CD4-positive, alpha-beta T cell treated with Interleukin-15 for 4 hours (primary cell): ENCODE measurements at places on chromosomes 4 and X.

GRCh38 chrX:72498782-72499181 lies 73.9 kb downstream of the HDAC8 start:
- DNase-seq: no peak

GRCh38 chr4:87025023-87025613 lies 90.3 kb downstream of the AFF1 start:
- DNase-seq: no peak

DNA sequence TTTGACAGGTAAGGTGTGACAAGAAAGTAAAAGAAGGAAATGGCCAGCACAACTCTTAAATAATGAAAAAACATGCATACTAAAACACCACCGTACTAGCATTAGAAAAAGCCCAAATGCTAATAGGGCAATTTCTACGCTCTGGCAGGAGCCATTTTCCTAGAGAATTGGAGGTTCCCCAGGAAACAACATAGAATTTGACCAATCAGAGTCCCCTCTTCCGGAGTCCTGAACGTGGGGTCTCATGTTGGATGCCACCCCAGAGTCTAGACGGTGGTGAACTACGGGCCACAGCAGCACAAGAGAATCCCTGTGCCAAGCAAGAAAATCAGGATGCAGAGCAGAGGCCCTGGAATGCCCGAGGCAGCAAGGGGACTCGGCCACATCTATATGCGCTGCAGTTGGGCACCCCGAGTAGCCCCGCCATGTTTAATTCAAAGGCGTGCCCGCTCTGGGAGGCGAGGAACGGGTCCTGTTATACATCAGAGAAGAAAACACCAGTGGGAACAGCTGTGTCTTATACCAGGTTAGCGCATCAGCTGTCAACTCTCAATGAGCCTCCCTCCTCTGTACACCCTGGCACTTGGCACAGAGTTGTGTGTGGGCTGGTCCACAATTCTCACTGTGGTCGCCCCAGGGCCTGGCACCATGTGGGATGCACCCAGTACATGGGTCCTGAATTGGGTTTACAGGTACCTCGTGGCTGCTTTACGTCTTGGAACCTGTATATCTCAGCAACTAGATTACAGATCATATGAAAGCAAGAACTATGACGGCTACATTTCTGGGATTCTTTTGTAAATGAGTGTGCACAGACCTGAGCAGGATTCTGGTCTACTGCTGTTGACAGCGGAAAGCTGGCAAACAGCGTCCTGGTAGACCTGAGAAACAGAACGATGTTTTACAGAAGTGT lies 52.1 kb downstream of the SEL1L3 start:
- no peak for DNase-seq

GRCh38 chr4:61094854-61095598 lies 105.1 kb upstream of the ADGRL3 start:
- no peak for DNase-seq

GRCh38 chr4:801436-802124 lies 24.3 kb downstream of the CPLX1 start:
- no peak for DNase-seq

GRCh38 chrX:118736394-118737010 lies 9.1 kb downstream of the IL13RA1 start:
- DNase-seq: no peak

GRCh38 chr4:132910229-132910748 lies 238.8 kb upstream of the PCDH10 start:
- no peak for DNase-seq

DNA sequence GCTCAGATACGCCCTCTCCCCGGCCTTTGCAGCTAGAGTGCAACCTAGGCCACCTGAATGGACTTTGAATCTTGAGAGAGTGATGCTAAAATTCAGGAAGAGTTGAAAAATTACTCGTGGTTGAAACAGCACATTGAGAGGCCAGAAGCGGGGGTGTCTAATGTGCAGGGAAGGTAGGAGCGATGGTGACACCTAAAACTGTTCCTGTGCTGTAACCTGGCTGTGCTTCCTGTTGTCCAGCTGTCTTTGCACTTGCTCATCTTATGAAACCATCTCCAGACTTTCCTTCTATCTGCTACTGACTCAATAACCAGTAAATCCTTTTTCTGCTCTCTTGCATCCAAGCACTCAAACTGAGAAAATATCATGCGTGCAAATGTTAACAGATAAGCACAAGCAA lies 106.4 kb upstream of the RPS6KA3 start:
- DNase-seq: no peak

- DNase-seq: no peak
These were observed 45.6 kb downstream of the PPP2R2C start for GRCh38 chr4:6426571-6427438.

DNA sequence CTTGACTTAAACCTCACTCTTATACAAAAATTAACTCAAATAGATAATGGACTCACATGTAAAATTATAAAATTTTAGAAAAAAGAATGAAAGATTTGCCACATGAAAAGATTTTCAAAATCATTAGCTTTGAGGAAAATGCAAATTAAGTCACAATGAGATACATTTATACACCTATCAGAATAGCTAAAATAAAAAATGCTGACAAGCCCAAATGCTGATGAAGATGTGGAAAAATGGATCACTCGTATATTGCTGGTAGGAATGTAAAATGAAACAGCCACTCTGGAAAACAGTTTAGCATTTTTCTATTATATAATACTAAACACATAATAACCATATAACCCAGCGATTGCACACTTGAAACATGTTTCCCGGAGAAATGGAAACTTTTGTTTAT lies 316.2 kb downstream of the ANKRD50 start:
- no peak for DNase-seq

GRCh38 chrX:50988649-50989048 lies 78.1 kb downstream of the BMP15 start:
- no peak for DNase-seq

GRCh38 chr4:147590249-147590920 lies 26.8 kb upstream of the TMEM184C start:
- DNase-seq: peak; percentile 29

GRCh38 chrX:153649178-153649914 lies 2.3 kb downstream of the DUSP9 start:
- DNase-seq: peak; percentile 28

- DNase-seq: no peak
These were observed 23.4 kb downstream of the STIM2 start for GRCh38 chr4:26884026-26884425.

- DNase-seq: no peak
These were observed 17.6 kb downstream of the TBL1X start for GRCh38 chrX:9482408-9482807.

- peak; percentile 75 for DNase-seq
These were observed at the start of gene WDR45 for GRCh38 chrX:49079489-49080428. TSS of gene WDR45 (minus strand) at chrX:49079887. CDS start at chrX:49078095, 1,792 bp downstream.

- no peak for DNase-seq
These were observed 72.4 kb downstream of the NRK start for GRCh38 chrX:105894721-105895120.
